ENCODE measurements at places on chromosomes 1 and 21. TPM values are rescaled to one million over a fixed set of nuclear protein-coding genes. Genes with fewer than 3 reads are reported as not detected.

DNA sequence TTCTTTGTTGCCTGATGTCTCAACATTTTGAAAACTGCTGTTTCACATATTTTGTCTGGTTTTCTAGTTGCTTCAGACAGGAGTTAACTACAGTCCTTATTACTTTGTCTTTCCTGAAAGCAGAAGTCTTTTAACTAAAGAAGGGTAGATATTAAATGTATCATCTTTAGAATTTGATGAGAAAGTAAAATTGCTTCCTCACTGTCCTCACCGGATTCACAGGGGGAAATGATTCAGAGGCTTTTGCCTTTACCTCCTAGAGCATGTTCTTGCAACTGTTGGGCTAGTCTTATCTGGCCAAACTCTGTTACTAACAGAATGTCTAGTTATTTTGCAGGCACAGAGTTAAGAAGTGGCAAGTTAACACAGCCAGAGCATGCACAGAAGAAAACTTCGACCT lies 107.2 kb upstream of the VAV3 start:
- no peak for DNase-seq

- DNase-seq: no peak
These were observed 280.3 kb upstream of the FMN2 start for GRCh38 chr1:239811211-239811885.

DNA sequence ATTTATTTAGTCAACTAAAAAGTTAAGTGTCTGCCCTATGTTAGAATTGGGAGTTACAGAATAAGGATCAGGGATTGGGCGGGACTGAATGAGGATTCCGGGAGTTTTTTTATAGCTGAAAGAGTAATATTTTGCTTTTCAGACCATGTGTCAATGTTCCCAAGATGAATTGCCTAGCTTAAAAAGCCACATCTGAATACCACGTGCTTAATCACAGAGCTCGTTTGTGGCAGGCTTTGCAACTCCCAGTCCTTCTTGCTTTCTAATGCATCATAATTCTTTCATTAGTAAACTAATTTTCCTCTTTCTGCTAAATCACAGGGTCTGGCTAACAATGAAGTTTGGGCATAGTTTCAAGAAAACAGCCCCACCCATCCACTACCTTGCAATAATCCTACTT lies 4.2 kb upstream of the BCL10 start:
- DNase-seq: no peak

The FAM151A gene
- total RNA-seq: not detected

The TAS1R1 gene
- not detected for total RNA-seq

The EPHA2 gene
- 112 TPM for total RNA-seq

DNA sequence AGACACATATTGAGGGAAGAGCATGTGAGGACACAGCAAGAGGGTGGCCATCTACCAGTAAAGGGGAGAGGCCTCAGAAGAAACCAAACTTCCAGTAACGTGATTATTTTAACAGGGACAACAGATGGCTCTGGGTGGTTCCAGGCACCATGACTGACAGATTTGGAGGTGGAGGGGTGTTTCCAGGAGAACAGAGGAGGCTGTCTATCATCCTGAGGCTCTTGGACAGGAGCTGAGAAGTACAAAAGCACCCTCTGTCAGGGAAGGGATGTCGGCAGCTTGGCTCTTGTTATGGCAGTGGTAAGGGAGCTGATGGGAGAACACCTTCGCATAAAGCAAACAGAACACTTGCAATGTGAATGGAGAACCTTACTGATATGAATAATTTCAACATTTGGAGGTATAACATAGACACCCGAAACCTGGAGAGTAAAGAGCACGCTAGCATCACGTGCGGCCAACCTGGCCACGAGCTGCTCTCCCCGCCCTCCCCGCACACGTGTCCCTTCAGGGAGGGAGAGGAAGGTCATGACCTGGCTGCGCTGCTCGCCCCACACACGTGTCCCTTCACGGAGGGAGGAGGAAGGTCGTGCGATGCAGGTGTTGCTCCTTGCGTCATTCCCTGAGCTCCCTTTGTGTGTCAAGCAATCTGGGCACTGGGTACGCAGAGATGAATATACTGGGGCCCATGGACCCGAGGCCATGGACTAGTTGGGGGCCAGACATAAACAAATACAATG lies 37.5 kb upstream of the NLRP3 start:
- no peak for DNase-seq

DNA sequence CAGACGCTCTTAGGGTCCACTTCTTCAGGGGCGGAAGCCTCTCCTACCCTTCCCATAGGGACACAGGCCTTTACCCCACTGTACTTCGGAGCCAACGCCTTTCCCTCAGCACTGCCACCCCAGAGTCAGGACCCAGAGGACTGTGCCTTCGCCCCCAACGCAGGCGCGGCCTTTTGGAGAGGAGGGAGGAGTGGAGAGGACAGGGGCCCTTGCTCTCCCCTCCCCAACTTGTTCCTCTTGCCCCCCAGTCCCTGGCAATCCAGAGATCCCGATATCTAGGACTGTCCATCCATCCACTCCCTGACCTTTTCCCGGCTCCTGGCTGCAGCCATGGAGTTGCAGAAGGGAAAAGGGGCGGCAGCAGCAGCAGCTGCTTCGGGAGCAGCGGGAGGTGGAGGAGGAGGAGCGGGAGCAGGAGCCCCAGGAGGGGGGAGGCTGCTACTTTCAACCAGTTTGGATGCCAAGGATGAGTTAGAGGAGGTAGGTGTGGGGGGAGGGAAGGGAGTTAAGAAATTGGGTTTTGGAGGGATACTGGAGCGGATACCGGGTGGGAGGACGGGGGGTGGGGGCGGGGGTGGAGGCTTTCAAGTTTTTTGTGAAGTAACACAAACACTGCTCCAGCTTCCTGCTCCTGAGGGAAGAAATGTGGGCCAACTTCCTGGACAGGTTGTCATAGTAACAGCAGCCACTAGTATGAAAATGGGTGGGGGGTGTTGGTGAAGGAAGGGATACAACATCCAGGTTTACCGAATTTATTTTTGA lies 636 bp downstream of the INTS3 start:
- DNase-seq: no peak

DNA sequence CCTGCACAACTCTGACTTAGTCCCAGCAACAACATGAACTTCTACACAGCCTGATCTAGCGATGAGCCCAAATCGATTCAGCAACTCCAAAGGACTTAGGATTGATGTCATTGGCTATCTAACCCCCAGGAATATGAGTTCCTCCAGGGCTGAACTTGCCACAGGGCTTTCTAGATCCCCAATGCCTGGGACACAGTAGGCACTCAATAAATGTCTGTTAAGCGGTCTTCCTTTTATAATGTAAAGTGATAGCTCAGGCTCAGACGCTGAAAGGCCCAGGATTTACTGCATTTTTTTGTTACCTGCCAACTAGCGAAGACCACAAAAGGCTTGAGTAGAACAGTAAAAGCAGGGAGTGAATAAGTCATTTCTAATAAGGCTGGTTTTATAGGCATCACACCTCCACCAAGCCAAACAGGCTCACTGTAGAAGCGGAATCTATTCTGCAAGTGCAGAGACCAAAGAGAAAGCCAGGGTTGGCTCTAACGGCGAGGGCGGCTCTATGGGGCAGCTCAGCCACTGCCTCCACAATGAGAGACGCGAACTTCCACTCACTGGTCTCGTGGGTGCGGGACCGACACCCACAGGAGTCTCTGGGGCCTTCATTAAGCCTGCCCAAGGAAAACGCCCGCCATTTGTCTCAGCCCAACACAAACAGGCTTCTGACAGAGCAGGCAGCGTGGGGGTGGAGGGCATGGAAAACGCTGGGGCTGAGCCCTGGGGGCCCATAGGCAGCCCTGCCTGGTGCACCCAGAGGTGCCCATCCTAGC lies 52.0 kb downstream of the HLCS start:
- DNase-seq: no peak

The C21orf91 gene
- total RNA-seq: 5.3 TPM

GRCh38 chr1:150551051-150551783 lies 2.0 kb downstream of the ADAMTSL4 start:
- DNase-seq: no peak

- DNase-seq: no peak
These were observed 102.8 kb downstream of the NPHP4 start for GRCh38 chr1:5889462-5889861.

DNA sequence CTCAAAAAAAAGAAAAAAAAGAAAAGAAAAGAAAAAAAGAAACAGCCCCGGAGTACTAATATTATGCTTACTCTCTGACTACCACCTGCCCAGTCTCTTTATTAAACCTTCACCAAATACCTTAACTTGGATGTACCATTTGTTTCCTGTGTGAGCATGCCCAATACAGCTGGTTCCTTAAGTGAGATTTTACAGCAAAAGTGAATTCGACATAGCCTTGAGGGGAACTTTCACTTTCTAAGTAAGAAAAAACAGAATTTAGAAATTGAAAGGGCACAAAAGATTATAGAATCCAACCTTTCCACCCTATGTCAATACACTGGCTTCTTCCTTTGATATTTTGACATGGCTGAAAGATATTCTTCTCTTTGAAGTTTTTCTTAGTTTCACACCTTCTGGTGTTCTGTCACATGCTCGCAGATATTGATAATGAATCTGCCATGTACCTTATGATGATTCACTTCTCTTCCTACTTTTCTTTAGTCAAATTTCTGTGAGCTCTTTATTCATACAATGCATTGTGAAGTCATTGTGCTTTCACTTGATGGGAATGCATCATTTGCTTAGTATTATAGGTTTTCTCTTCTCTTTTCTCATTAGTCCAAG lies 5.2 kb upstream of the GIPC2 start:
- no peak for DNase-seq

GRCh38 chr1:26288311-26288941 lies 8.5 kb downstream of the SH3BGRL3 start:
- DNase-seq: no peak

DNA sequence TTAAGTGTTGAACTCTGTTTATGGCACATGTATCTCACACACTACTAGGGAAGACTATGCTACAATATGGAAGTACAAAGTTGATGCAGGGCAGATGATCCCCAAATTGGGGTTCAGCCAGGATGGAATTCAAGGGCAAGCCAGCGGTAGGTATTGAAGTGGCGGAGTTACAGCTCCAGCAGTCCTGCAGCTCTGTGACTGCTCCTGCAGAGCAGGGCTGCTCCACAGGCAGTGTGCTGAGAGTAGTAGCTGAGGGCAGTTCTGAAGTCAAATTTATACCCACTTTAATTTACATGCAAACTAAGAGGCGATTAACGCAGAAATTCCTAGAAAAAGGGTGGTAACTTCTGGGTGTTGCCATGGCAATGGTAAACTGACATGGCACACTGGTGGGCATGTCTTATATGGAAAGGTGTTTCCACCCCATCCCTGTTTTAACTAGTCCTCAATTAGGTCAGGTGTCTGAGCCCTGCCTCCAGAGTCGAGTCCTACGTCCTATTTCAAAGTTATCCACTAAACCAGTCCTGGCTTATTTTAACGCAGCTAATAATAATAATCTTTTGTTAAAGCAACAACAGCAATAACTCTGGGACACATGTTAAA lies 20.6 kb upstream of the CENPF start:
- no peak for DNase-seq

- DNase-seq: no peak
These were observed 3.9 kb downstream of the RCC1 start for GRCh38 chr1:28509705-28510272.

The SUSD4 gene
- 0.07 TPM for total RNA-seq

GRCh38 chr1:202133989-202134388 lies 10.5 kb downstream of the ARL8A start:
- no peak for DNase-seq

The PCSK9 gene
- 1.1 TPM for total RNA-seq

The KLHDC8A gene
- total RNA-seq: 9.6 TPM

DNA sequence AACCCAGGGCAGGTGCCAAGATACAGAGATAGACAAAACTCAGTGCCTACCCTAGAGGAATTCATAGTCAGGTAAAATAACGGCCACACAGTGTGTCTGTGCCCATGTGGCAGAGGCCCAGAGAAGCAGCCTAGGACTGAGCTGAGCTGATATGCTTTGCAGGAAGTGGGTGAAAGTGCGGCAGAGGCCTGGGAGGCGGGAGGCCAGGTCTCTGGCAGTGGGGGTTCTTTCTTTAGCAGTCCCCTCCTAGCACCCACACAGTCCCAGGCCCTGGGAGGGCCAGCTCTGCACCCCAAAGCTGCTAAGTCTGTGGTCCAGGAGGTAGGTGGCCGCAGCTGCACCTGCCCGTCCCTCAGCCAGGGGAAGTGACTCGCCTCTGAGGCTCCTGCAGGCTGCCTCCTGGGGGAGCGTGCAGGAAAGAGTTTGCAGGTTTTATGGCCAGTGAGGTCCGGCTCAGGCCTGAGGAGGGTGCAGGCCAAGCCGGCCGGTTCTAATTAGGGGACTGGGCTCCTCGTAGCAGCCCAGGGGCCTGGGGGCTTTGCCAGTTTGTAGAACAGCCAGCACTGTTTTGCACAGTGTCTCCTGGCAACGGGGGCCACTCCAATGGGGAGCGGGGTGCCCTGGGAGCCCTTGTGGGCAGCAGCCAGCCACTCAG lies 107.9 kb downstream of the SPSB1 start:
- DNase-seq: no peak

The LHX8 gene
- total RNA-seq: not detected

DNA sequence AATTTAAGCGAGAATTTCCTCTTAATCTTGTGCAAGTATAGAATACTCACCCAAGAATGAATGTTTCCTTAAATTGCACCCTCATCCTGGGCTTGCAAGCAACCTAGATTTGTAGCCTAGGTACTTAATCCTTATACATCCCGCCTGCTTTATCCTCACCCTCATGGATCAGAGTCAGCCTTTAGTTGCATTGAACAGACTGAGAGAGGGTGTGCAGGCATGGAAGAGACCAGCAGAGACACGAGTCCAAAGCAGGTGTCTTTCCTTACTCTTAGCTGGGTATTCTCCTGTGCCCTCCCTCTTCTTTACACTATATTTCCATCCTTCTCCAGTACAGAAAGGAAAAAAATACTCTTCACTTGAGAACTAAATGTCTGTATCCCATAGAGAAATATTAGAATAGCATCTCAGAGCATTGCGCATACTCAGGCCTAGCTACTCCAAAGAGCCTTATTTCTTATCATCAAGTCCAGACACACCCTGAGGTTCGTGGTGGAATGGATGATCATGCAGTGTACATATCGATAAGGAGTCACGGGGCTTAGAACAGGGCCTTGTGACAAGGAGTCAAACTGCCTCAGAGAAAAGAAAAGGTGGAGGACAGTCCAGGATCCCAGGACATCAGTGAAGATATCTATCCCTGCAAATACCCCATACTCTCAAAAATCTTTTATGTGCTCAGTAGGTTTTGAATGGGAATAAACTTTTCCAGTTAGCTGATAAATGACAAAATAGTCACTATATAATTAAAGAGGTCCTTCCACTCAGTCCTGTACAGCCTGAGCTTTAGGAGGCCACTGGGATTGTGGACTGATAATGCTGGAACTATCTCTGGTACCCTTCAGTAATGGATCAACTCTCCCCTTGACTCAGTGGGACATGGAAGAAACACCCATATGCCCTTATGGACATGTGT lies 297.9 kb downstream of the GRIK1 start:
- no peak for DNase-seq

GRCh38 chr1:247442164-247442563 lies 15.7 kb downstream of the OR2B11 start:
- DNase-seq: no peak

GRCh38 chr1:21801100-21801499 lies 11.0 kb upstream of the LDLRAD2 start:
- no peak for DNase-seq

The OR14K1 gene
- not detected for total RNA-seq

GRCh38 chr1:156486421-156487344 lies 13.9 kb downstream of the MEF2D start:
- no peak for DNase-seq

The MYBPH gene
- total RNA-seq: not detected

All from epithelial cell of proximal tubule (primary cell).